ENCODE measurements at places on chromosomes 11 and 22.

DNA sequence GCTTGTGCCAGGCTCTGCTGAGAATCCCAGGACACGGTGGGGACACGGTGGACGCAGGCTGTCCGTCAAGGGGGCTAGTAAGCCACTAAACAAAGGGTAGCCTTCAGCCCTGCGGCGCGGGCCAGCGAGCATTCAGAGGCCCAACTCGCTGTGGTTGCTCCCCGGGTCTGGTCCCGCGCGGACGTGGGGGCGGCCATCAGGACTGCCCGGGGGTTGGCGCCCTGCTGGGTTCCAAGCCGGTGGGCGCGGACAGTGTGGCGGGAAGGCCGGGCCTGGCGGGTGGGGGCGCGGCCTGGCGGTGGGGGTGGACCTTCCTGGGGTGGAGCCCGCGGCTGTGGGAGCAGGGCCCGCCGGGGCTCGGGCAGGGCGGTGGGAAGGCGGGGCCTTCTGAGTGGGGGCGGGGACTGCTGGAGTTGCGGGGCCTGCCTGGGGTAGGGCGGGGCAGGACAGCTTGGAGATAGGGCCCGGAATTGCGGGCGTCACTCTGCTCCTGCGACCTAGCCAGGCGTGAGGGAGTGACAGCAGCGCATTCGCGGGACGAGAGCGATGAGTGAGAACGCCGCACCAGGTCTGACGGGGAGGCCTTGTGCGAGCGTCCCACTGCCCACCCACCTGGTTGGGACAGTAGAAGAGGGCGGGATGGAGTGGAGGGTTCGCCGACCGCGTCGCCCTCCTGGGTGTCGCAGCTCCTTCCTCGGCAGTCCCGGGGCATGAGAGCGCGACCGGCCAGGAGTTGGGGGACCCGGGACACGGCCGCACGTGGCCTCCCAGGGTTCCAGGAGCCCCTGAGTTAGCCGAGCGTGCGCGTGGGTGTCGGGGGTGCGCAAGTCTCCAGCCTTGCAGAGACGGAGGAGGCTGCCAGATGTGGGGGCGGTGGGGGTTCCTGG lies at the start of gene SERHL2:
Gene SERHL2, plus strand, starts transcription at position 482 of the 887 bp plus-strand sequence. Its CDS starts 65 bp downstream, at position 547.
- DNase-seq = peak; percentile 40

DNA sequence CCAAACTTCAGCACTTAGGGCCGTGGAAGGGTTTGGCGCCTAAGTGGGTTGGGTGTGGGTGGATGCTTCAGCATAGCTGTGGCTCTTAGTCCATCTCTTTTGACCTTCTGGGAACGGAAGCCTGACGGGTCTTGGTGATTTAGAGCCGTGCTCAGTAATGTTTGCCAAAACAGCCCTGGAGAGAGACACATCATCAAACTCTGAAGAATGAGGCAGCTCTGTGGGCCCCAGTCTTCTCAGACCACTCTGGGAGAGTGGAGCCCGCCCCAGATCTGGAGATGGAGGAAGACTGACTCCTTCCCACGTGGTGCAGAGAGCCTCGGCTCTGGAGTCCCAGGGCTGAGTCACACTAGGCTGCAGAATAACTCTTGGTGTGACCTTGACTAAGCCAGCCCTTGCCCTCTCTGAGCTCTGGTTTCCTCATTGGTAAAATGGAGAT lies 168.9 kb downstream of the C11orf91 start:
- no peak for DNase-seq

DNA sequence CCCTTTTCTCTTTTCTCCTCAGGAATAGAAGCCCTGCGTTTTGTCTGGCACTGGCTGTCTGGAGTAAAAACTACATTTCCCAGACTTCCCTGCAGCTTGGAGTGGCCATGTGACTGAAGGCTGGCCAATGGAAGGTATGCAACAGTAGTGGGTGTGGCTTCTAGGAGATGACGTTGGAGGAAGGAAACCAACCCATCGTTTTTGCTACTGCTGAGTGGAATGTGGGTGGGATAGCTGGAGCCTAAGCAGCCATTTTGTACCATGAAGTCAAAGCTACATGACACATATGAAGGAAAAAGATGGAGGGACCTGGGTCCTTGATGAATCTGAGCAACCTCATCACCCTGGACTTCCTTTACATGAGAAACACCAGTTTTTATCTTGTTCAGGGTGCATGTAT lies 19.6 kb downstream of the FGF3 start:
- DNase-seq = no peak

DNA sequence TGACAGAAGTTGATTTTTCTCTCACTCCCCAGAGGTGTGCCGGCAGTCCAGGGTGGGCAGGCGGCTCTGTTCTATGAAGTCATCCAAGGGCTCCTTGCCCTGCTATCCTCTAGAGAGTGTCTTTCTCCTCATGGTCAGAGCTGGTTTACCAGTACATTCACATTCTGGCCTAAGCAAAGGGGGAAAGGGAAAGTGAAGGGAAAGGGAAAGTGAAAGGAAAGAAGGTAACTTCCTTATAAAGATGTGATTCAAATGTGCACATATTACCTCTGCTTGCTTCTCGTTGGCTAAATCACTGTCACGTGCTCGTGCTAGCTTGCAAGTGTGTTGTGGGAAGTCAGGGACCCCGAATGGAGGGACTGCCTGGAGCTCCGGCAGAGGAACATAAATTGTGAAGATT lies 2.9 kb upstream of the HTATIP2 start:
- no peak for DNase-seq

DNA sequence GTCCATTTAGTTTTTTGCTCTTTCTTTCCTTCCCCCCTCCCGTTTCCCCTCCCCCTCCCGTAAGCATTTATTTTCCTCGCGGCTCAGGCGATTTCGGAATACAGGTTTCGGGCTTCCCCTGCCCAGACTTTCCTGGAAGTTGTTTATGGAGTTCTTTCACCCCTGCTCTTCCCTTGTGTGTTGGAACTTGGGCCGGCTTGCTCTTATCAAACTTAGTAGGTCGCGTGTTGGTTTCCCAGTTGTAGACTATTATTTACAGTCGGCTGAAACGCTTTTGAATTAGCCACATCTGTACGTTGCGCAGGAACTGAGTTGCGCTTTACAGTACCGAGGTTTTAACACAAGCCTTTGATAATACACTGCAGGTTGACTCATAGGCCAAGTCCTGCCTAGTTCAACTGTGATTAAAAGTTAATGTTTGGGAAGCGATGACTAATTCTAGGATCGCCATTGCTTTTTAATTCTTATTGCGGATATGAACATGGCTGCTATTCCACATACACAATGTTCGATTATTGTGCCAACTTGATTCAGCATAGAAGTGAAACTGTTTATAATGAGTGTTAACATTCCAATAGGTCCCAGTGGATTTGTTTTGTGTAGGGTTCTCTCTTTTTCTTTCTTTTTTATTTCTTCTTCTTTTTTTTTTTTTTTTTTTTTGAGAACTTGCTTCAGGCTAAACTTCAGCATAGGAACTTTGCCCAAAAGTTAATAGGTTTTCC lies 1.7 kb downstream of the YAP1 start:
- no peak for DNase-seq
